AG08395 (cell line): ENCODE measurements at places on chromosomes 1 and 21.

- DNase-seq = no peak
Measured at GRCh38 chr21:33948096-33948950, 32.7 kb upstream of the ATP5PO start.

GRCh38 chr1:18234790-18235242 lies 127.2 kb downstream of the IGSF21 start:
- DNase-seq = peak; percentile 31

- no peak for DNase-seq
Measured at GRCh38 chr1:228379666-228380065, 27.0 kb downstream of the TRIM11 start.

DNA sequence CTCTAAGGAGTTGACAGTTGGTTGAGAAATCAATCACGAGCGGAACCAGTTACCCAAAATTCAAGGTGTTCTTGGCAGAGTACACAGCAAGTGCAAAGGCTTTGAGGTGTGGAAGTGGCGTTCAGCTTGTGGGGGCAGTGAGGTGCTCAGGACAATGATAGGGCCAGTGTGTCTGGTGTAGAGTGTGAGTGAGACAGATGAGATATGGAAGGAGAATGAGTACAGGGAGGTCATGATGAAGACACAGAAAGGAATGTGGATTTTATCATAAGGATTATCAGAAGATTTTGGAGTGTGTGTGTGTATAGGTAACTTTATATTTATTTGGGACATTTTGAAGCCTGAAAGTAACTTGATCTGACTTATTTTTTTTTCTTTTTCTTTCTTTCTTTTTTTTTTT lies 40.9 kb downstream of the IFI44 start:
- no peak for DNase-seq

DNA sequence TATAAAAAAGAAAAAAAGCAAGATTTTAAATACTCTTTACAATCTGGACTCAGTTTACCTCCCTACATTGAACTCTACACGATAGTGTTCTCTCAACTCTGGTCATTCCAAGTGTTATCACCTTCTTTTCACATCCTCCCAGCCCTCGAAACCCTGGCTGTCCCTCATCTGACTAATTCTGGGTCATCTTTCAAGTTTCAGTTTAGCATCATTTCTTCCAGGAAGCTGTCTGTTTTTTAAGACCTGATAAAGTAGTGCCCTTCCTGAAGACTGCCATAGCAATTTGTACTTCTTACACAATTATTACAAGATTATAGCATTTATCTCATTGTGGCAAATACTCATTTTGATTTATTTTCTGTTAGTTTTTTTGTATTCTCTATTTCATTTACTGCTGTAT lies 1.2 kb downstream of the ALG14 start:
- no peak for DNase-seq
